Lower leg skin (tissue), 4 donors: ENCODE measurements at places on chromosomes 11 and 22. TPM values are rescaled to one million over a fixed set of nuclear protein-coding genes. Genes with fewer than 3 reads are reported as not detected.

- DNase-seq: peak; percentile 93
Measured at GRCh38 chr11:20131788-20132666, 28.2 kb downstream of the DBX1 start.

DNA sequence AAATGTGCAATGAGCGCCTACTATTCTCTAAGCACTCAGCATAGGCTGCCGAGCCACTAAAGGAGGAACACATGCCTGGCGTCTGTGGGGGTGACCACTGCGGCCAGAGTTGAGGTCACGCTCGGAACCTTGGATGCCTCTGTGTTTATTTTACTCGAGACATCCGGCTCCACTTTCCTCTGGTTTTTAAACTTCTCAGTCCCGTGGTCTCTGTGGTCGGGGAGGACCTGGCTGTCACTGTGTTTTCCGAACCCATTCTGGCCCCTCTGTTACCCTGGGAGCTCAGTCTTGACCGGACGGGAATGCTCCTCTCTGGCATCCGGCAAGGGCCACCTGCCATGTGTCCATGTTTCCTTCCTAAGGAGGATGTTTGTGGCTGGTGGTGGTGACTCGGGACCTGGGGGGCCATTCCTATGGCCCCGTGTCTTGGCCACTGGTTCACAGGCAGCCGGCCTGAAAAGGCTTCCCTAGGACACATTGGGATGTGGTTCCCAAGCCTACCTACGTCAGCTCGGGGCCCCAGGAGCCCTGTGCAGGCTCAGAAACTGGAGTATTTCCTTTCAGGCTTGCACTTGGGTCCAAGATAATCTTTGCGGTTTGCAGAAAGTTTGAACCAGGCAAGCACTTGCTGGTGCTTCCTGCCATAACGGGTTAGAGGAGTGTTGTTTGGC, 46.7 kb upstream of the PARVG start:
- no peak for DNase-seq

- no peak for DNase-seq
Measured at GRCh38 chr11:104652996-104653395, 245.3 kb downstream of the CASP12 start.

LUZP2 gene
- total RNA-seq: not detected

CASP1 gene
- total RNA-seq: 17.8 TPM

GRCh38 chr11:120622189-120622875, 110.8 kb downstream of the GRIK4 start:
- DNase-seq: no peak

GRCh38 chr11:125100136-125100535, 11.3 kb downstream of the TMEM218 start:
- DNase-seq: no peak

DNA sequence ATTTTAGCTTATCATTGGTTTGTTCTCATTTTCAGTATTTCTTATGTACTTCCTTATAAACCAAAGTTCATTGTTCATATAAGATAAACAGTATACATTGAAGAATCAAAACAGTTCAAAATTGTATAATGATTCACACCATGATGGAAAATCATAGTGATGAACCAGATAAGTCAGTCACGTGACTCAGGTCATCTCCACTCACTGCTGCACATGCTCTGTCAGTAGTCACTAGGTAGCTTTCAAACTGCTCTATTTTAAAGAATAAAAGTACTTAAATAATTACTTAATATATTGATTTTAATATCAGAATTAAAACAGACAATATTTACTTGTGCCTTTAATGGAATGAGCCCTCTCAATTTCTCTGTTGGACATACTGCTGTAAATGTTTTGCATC, 37.5 kb downstream of the PDHX start:
- no peak for DNase-seq

RAB1B gene
- total RNA-seq: 123 TPM

- peak; percentile 68 for DNase-seq
Measured at GRCh38 chr11:125069796-125070195, 6.7 kb downstream of the SLC37A2 start.

POLR2F gene
- 33.3 TPM for total RNA-seq

DNA sequence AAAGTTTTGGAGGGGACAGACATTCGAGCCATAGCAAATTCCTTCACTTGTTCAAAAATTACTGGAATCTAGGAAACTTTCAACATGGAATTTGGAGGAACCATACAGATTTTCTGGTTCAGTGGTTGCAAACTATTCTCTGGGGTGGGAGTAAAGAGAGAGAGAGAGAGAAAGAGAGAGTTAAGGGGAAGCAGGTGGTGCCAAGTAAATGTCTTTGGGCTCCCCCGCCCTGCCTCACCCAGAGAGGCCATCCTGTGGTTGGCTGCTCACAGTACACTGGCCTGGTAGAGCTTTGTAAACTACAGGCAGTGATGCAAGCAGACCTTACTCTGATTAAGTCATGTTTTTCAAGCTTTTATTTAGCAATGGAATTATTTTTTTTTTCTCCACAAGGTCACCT, 82.6 kb downstream of the ADAMTS15 start:
- DNase-seq: no peak

MS4A1 gene
- not detected for total RNA-seq

OR10D3 gene
- total RNA-seq: not detected

DNA sequence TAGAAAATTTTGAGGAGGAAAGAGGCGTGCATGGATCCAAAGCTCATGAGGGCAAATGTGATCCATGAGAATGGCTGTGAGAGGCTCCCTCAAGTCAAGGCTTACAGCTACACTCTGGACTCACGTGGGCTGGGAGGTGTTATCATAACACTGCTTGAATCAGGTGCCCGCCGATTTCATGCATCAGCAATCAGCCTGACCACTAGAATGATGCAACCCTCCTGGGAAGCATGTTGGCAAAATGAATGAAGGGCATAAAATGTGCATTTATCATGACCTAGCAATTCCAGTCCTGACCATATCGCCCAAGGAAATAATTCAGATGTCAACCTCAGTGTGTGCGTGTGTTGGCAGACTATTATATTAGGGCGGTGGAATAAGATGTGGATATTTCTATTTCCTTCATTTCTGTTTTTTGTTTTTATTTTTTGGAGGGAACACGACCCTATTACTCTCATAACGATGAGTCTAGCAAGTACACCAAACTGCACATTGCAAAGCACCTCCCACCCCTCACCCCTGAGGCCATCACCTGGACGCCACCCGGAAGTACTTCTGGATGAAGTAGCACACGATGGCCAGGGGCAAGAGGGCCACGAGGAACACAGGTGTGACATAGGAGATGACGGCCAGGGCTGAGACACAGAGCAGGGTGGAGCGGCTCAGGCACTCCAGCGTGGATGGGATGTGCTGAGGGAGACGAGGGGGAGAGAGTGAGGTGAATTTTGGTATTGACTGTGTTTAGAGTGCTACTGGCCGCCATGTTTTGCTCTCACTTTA, 15.7 kb upstream of the KCNJ11 start:
- DNase-seq: no peak

DNA sequence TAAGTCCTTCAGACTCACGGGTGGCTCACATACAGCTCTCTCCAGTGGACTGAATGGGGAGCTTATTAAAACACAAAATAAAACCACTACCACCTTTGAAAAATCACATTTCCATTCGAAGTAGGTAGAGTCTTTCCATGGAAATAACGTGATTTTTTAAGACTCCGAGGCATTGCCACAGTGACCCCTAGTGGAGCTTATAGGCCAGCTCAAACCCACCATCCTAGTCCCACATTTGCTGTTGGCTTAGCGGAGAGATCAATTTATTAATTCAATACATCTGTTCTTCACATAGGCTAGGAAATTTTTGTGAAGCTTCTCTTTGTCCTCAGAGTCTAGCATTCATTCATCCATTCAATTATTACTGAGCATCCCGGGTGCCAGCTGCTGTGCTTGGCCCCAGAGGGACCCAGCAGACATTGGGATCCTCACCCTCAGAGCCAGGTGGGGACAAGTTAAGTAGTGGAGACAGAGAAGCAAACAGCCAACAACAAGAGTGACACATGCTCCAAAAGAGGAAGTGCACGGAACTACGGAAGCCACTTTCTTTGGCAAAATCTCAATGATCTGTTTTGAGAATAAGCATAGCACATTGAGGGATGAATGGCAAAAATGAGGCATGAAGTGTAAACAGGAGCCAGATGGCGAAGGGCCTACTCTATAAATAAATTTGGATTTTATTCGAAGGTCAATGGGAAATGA, 10.2 kb upstream of the P4HA3 start:
- DNase-seq: no peak

DNA sequence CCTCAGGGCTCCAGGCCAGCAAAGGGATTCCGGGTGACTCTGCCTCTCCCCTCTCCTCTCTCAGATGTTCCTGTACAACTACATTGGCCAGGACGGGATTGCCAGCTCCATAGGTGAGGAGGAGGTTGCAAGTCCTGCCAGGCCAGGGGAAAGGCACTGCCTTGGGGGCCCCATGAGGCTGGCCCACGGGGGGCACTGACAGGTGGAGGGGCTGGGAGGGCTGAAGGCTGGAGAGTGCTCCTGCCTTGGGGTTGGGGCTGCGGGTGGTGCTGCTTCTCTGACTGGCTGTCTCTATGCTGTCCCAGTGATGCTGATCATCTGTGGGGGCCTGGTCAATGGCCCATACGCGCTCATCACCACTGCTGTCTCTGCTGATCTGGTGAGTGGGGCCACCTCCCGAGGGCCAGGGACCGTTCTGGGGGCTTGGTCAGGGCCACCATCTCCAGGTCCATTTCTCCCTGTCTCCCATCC, 21.7 kb downstream of the SLC37A2 start:
- peak; percentile 64 for DNase-seq

DNA sequence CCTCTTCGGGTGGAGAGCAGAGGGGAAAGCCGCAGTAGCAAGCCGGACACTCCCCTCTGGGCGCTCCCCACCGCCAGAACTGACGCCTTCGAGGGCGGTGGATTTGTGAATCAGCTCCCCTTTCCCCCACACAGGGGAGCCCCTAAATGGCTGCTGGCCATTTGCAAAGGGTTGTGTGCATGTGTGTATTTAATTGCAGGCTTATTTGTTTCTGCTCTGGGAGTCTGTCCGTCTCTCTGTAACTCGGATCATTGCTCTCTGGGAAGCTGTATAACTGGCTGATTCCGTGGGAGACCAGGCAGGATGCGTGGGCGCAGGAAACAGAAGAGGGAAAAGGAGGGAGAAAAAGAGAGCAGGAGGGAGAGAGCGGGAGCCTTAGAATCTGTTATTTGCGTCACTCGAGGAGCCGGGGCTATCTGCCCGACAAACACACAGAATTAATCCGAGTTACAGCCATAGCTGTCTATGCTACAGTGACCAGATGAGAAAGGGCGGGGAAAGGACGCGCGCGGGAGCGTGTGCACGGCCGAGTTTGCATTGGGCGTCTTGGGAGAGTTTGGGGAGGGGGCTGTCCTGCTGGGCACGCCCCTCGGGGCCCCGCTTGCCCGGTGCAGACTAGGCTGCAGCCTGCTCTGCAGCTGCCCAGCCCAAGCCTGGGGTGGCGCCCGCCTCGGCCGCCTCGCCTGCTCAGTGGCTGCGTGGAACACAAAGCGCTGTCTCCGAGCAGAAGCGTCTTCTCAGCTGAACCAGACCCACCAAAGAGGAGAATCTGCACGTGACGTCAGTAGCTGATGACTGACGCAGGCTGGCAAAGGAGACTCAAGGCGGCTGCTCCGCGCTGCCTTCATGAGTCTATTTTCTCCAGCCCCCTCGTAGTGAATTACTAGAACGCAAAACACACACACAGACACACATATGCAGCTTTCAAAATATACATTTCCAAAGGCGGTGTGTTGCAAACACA, 105.3 kb upstream of the HSD17B12 start:
- DNase-seq: no peak

CHRNA10 gene
- total RNA-seq: not detected

HTR3A gene
- total RNA-seq: 0.42 TPM

GAS2 gene
- total RNA-seq: 2.1 TPM

CARD18 gene
- total RNA-seq: 13.9 TPM

GRCh38 chr11:94885581-94885980, 87.8 kb downstream of the CWC15 start:
- DNase-seq: no peak
